Left ventricle myocardium inferior (tissue), 1 donor: ENCODE measurements at places on chromosomes 5 and 9. TPM values are rescaled to one million over a fixed set of nuclear protein-coding genes. Genes with fewer than 3 reads are reported as not detected.

GRCh38 chr9:97398999-97399758 lies 12.7 kb upstream of the TDRD7 start:
- DNase-seq: peak; percentile 69

GRCh38 chr5:36876965-36877666 lies 547 bp downstream of the NIPBL start:
- DNase-seq: peak; percentile 70

DNA sequence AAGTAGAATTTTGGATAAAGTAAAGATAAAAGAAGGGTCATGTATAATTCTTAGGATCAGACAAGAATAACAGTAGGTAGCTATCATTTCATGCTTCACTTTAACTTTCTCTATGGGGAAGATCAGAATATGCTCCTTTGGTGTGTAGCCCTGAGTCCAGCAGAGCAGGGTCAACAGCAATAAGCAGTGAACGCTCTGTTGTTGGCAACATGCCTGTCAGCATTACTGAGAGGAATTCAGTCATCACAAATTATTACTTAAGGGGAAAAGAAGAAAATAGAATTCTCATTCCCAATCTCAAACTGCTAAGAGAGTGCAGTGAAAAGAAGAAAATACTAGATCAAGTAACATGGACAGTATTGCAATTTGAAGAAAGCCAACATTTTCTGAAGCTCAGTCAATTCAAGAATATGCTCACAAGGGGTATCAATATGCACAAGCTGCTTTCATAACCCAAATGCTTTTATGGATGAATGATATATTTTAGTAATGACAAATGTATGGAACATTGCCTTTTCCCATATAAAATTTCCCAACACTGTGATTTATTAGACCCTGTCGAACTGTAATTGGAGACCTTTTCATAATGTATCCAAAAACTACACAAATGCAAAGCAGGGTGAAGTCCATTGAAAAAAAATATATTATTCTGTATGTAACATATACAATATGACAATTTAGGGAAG lies 1359.4 kb downstream of the EFNA5 start:
- no peak for DNase-seq

GRCh38 chr9:100426530-100427365 lies at the start of gene MSANTD3:
MSANTD3 (plus strand) TSS chr9:100427143; CDS start chr9:100441939, 14,796 bp downstream.
- DNase-seq: peak; percentile 74

GRCh38 chr9:128206916-128207910 lies 4.0 kb downstream of the DNM1 start:
- DNase-seq: no peak

TGFBR1 gene
- 12.3 TPM for total RNA-seq

MEGF9 gene
- 5.1 TPM for total RNA-seq

DNA sequence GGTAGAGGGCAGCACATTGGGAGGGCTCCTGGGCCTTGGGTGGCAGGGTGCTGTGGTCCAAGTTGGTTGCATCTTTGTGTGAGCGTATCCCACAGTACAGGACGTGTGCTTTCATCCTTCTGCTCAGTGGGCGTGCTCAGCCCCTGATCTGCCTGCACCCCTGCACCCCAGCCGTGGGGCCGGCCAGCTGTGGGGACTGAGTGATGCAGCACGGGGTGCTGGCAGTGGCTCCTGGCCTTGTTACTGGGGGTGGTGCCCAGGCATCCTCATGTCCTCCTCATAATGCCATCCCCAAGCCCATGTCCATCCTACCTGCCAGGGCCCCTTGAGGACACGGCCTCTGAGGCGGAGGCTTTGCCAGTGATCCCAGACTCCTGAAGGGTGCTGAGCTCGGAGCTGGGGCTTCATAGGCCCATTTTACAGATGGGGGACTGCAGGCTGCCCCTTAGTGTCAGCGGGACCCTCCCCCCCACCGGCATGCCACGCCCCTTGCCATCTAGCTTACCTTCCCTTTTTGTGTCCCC lies 100.7 kb downstream of the PHF2 start:
- peak; percentile 7 for DNase-seq

DMRT3 gene
- total RNA-seq: not detected

- DNase-seq: peak; percentile 8
Measured at GRCh38 chr5:179287071-179287470, 58.2 kb downstream of the ADAMTS2 start.

- DNase-seq: no peak
Measured at GRCh38 chr5:7801891-7802614, 48.9 kb downstream of the CFAP90 start.

- no peak for DNase-seq
Measured at GRCh38 chr5:163712011-163712410, 206.6 kb downstream of the MAT2B start.

ERBIN gene
- total RNA-seq: 38.0 TPM

- DNase-seq: no peak
Measured at GRCh38 chr9:128340691-128341434, 536 bp downstream of the SLC27A4 start.

- DNase-seq: no peak
Measured at GRCh38 chr9:27276193-27277030, 20.5 kb downstream of the EQTN start.

DNA sequence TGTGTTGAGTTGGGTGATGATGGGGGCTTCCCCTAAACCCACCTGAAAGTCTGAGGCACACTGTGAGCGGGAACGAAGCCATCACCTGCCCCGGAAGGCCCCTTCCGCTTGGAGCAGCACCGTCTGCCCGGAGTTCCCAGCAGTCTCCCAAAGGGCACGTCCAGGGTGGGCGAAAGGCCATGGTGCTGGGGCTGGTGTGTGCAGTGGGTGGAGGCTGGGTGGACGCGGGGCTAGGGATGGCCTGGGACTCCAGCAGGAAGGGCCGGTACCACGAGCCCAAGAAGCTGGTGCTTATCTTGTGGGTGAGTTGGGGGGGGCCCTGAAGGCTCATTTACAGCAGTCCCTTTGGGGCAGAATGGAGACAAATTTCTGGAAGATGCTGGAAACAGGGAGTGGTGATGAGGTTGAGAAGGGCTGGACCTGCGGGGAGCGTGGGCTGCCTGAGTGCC lies 4.6 kb downstream of the FLT4 start:
- DNase-seq: peak; percentile 7

PAPPA gene
- total RNA-seq: 0.69 TPM

DNA sequence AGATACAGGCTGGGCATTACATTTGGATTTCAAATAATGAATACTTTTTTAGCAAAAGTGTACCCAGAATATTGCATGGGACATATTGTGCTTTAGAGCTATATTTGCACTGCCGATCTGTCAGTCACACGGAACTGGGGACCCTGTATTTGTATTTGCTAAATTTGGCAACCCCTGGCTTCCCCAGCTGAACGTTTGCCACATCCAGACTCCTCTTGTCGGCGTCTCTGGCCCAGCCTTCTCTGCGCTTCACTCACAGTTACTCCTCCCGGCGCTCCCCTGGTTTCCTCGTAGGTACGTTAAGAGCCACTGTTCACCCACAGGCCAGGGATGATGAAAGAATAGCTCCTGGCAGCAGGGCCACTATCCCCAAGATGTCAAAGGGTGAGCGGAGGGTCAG lies 58.7 kb downstream of the NSUN2 start:
- no peak for DNase-seq

DNA sequence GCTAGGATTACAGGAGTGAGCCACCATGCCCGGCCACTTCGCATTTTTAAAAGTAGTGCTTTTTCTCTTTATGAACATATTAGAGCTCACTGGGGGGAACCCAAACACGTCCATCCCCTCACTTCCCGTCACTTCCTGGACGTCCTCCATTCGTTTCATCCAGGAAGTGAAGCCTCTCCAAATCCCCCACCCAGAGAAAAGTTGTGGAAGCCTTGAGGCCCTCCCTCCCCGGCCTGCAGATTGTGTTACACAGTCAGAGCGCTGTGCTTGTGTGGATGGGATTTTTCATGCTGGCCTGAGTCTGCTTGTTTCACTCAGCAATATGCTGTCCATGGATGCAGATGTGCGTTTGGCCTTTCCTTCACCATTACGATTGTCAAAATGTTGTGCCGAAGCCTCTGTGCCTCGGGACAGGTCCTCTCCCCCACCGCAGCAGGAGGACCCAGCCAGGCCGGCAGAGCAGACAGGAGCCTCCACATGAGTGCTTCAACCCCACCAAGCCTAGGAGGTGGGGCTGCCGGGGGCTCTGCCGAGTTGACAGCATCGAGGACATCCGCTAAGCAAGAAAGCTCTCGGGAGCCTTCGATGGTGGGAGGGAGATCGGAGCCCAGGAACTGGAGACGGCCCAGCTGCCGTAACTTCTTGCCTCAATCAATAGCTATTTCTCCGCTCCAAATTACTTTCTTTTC lies 121.6 kb upstream of the PPP1R26 start:
- no peak for DNase-seq

- no peak for DNase-seq
Measured at GRCh38 chr5:10808347-10809226, 47.6 kb upstream of the DAP start.

DNA sequence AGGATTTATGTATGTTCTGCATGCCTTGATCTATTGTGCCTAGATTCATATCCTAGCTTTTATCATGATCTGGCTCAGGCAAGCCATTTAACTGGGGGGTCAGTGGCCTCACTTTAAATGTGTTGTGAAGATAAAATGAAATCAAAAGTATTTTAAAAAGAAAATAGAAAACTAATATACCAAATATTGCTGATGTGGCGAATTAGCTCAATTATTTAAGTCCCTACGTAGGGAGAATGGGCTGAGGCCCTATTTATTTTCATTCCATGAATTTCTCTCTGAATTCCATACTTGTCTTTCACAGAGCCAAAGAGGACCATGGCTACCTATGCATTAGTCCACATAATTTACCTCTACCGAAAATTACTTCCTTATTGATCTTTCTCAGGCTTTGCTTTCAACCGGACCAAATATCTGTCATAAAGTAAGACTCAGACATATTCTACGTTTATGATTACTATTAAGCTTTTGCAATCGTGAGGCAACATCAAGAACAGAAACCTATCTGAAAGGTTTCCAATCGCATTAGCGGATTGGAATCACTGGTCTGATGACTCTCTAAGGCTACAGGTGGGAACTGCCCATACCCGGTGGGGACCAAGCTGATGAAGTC lies 1.7 kb downstream of the MBLAC2 start:
- no peak for DNase-seq

OR1K1 gene
- total RNA-seq: not detected
